ENCODE measurements at places on chromosomes 12 and 14. TPM values are rescaled to one million over a fixed set of nuclear protein-coding genes. Genes with fewer than 3 reads are reported as not detected.

EML1 gene
- 7.4 TPM for total RNA-seq

OTUB2 gene
- 6.6 TPM for total RNA-seq

BCL2L2 gene
- total RNA-seq = 25.5 TPM

CCND2 gene
- 1.1 TPM for total RNA-seq

CRACR2A gene
- total RNA-seq = 18.4 TPM

KRT73 gene
- not detected for total RNA-seq

EIF2S3B gene
- 1.0 TPM for total RNA-seq

CKAP4 gene
- total RNA-seq = 45.9 TPM

PRH2 gene
- total RNA-seq = not detected

SNRPF gene
- 56.3 TPM for total RNA-seq

SSPN gene
- 0.17 TPM for total RNA-seq

KRT1 gene
- 0.20 TPM for total RNA-seq

PMCH gene
- total RNA-seq = not detected

JPH4 gene
- 0.15 TPM for total RNA-seq

DDX11 gene
- total RNA-seq = 136 TPM

ANKRD33 gene
- not detected for total RNA-seq

BATF gene
- total RNA-seq = 0.69 TPM

LBHD2 gene
- total RNA-seq = not detected

TEX22 gene
- total RNA-seq = 3.8 TPM

RPL36AL gene
- total RNA-seq = 212 TPM

ZNF740 gene
- total RNA-seq = 49.7 TPM

TAS2R8 gene
- total RNA-seq = not detected

ARHGAP9 gene
- total RNA-seq = 0.84 TPM
